ENCODE measurements at places on chromosomes 5 and 9.

DNA sequence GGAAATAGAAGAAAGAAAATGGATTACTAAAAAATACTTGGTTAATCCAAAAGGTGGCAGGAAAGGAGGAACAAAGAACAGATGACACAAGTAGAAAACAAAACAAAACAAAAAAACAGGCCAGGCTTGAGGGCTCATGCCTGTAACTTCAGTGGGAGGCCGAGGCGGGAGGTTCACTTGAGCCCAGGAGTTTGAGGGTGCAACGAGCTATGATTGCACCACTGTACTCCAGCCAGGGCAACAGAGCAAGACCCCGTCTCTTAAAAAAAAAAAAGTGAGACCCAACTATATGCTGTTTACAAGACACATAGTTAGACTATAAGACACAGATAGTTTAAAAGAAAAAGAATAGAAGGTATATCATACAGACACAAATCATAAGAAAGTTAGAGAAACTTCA lies 59.5 kb downstream of the AK8 start:
- no peak for DNase-seq

DNA sequence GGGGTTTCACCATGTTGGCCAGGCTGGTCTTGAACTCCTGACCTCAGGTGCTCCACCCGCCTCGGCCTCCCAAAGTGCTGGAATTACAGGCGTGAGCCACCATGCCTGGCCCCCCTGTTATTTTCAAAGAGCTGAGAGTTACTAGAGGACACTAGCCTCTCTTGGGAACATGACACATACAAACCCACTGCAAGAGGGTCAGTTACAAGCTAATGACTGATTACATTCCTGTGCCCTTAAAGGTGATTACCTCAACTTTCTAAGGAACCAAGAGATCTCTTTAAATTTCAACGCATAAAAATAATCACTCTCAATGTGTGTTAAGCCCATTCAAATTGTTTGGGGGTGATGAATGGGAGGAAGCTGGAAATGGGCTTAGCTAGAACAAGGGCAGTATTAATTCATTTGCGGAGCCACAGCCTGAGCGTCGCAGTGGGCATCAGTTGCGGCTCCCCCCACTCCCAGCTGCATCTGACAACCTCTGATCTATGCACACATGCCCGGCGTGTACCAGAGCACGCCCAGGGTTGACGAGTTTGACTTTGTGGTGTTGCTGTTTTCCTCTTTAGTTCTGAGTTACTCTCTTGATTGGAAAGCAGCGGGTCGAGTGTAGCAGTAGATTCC lies 146.9 kb downstream of the GOLPH3 start:
- no peak for DNase-seq

DNA sequence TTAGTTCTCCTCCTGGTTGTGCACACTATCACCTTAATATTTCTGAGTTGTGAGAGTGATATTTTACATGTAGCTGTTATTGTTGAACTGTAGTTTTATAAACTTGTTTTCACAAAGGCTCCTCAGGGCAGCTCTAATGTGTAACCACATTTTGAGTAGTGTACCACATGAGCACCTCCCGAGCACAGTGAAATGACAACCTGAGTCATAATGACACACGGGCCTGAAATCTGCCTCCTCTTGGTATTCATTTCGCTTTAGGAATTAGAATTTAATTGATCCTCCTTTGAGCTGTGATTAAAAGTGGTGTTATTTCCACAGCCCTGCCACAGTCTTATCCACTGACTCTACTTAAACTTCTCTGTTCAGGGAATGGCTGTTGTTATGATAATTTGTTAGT lies 7.9 kb downstream of the MTRR start:
- no peak for DNase-seq

DNA sequence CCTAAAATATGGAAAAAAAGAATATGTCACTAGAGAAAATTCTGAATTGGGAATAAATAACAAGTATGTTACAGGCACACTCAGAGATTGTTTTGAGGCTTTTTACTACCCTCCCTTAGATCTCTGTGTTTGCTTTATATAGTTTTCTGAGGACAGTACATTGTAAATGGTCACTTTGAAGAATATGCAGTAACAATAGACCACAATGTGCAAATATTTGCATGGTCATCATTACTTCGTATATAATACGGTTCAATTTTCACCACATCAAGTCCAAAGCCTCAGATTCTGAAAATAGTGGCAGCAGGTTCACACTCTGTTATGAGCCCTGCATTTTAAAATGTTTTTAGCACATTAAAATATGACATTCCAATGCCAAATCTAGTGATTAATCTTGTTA lies 238.6 kb downstream of the ADAMTS6 start:
- no peak for DNase-seq

- no peak for DNase-seq
These were observed 31.5 kb downstream of the RAPGEF1 start for GRCh38 chr9:131708226-131709002.

GRCh38 chr9:132293145-132293721 lies 61.6 kb downstream of the SETX start:
- DNase-seq: no peak

DNA sequence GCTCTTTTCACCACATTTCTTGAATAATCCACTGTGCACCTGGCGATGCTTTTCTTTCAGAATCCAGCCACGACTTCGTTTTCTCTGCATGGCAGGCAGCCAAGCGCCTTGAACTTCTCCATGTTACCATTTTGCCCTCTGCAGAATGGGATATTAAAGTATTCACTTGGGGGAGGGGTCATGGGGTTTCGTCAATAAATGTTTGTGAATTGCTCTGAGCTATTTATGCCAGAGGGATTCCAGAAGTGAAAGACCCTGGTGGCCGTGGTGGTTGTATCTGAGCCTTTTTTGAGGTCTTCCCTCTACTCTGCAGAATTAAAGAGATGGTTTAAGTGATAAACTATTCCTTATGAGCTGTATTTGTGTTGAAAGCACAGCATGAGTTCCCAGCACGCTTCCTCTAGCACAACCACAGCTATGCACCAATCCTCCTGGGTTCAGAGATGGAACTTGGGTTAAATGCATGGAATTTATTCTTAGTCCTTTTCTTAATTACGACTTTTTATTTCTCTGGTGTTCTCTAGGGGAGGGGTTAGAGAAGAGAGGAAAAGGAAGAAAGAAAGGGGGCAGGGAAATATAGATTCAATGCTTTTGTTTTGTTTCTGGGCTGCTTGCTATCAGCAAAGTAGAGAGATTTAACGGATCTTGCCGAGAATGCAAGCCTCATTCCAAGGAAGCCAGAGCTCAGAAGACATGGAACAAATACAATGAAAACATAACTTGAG lies 478.2 kb upstream of the TNC start:
- DNase-seq: no peak

- no peak for DNase-seq
These were observed 44.7 kb upstream of the PHYKPL start for GRCh38 chr5:178277346-178277745.

- no peak for DNase-seq
These were observed 85.7 kb upstream of the NIPBL start for GRCh38 chr5:36790847-36791246.

DNA sequence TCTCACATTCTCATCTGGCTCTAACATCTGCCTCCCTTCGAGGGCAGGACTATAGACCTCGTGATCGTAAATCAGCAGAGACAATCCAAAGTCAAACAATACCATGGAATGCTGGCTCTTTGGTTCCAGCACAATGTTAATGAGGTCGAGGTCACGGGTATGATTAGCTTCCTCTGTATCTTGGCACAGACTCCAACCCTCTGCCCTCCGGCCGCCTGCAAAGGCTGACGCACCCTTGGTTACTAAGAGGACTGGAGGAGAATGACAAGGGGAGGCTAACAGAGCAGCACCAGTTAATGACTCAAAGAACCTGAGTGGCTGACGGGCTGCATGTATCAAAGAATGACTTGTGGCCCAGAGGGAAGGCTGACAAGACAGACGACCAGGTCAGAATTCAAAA lies 10.1 kb downstream of the LHFPL2 start:
- DNase-seq: no peak

DNA sequence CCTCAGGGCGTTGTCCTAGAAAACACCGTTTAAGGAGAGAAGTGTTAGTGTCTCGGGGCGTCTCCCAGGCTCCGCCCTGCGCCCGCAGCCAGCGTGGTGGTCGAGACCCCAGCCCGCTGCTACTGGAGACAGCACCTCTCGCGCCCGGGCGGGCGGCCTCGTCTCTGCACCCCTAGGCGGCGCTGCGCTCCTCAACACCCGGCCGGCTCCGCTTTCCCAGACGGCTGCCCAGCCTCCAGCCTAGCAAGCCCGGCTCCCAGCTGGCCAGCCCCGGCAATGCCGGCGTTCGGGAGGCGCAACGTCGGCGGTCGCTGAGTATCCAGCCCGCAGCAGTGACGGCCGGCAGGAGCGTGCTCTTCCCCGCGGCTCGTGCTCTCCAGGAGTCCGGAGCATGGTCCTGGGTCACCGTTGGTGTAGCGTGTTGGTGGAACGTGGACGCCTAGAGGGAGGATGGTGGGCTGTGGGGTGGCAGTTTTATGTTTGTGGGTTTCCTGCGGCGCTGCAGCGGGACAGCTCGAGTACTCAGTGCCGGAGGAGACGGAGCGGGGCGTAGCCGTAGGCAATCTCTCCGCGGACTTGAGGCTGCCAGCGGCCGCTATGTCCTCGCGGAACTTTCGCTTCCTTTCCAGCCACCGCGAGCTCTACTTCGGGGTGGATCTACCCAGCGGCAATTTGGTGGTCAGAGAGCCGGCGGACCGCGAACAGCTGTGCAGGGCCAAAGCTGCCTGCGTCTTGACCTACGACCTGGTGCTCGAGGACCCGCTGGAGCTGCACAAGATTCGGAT lies 536 bp downstream of the PCDHAC1 start:
- peak; percentile 44 for DNase-seq

GRCh38 chr9:89497257-89497963 lies 503 bp downstream of the SEMA4D start:
- DNase-seq: no peak

DNA sequence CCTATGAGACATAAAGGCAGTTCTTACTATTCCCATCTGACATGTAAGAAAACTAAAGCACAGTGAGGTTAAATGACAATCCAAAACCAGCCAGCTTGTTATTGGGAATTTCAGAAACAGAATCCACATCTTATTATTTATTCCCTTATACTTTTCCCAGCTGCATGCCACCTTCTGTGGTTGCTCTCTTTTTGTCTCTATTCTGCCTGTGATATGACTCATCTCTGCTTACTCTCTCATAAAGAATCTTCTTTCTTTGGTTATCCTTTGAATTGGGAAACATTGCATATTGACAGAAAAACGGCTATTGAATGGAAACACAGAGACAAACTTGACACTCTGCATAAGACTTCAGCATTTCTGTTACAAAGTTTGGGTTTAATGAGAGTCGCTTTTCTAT lies 183.2 kb downstream of the TLR4 start:
- DNase-seq: no peak

GRCh38 chr5:6180231-6180872 lies 198.0 kb downstream of the MED10 start:
- no peak for DNase-seq

GRCh38 chr9:133362359-133363044 lies 6.2 kb downstream of the SURF2 start:
- DNase-seq: no peak

DNA sequence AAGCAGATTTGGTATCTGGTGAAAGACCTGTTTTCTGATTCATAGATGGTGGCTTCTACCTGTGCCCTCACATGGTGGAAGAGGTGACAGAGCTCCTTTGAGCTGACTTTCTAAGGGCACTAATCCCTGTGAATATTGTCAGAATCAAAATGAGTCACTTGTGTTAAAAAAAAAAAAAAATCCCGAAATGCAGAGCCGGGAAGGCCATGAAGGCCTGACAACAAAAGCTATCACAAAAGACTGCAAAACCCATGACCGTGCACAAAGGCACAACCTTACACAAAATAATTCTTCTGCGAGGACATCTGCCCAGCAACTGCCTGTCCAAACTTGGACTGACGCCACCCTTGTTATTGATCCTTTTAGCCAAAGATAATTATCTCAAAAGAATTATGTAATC lies 19.6 kb upstream of the UBTD2 start:
- DNase-seq: no peak

DNA sequence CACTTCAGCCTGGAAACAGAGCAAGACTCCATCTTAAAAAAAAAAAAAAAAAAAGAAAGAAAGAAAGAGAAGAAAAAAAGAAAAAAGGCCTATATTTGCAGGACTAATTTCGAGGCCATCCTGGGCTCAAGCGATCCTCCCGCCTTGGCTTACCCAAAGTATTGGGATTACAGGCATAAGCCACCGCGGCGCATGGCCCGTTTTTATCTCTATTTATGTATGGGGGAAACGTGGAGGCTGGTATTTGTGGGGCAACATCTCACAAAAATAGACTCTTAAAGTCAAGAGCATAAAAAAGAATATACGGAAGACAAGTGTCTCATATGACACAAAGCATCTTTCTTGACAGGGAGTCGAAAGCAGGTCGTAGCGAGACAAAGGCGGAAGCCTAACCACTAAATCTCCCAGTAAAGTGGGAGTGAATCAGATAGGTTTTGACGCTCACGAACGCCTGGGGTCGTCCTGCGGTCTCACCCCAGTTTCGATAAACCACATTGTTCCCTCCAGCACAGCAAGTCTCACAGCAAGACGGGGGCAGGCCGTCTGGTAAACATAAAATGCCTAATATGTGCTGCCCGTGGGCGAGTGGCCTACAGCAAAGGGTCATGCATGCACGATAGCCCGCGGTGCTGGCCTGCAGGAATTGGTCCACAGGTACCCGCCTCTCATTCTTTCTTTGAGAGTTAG lies 1.8 kb upstream of the TRIM41 start:
- peak; percentile 66 for DNase-seq

DNA sequence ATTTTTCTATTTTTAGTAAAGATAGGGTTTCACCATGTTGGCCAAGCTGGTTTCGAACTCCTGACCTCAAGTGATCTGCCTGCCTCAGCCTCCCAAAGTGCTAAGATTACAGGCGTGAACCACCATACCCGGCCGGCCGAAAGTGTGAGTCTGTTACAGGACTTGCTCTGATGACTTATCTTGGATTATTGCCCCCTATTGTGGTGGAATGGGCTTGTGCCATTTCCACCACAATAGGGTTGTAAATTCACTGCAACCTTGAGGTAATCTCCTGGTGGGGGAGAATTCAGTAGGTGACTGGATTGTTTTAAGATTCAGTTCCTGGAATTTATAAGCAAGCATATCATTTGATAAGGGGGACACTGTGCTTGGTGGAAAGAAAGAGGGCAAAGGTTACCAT lies 15.0 kb upstream of the HMGCR start:
- DNase-seq: no peak

- no peak for DNase-seq
These were observed 66.0 kb upstream of the MEF2C start for GRCh38 chr5:88948746-88949600.

DNA sequence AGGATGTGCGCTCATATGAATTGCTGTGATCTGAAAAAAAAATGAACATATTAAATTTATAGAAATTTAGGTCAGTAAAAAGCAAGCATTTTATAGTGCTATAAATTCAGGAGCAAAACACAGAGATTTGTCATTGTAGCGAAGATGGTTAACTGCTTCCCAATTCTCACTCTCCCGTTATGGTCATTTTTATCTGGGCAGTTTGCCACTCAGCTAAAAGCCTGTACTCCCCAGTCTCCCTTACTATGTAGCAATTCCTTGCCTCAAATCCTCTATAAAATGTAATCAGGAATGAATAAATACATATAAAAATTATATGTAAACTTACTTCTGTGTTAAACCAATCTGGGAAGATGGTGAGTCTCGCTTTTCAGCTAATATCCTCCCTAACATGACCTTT lies 471.5 kb downstream of the HINT1 start:
- DNase-seq: no peak
